Activated CD8-positive, alpha-beta T cell treated with anti-CD3 and anti-CD28 coated beads for 36 hours (primary cell): ENCODE measurements at places on chromosomes 12 and 14. TPM values are rescaled to one million over a fixed set of nuclear protein-coding genes. Genes with fewer than 3 reads are reported as not detected.

DNA sequence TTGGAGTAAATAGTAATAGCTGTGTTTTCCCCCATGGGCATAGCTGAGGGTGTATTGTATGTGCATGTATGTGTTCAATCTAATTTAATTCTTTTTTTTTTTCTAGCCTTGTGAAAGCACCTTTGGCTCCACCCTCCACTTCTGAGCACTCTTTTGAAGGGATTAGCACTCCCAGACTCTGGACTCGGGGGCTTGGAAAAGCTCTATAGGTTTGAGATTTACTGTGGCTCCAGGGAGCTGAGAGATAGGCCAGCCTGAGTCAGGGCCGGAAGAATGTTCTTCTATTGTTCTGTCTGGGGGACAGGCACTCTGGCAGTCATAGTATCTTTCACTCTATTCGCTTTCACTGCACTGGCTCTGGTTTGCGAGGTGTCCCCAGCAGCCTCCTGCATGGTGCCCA lies 540.0 kb upstream of the TBX3 start:
- no peaks in the 10 kb centered on the region for H3K36me3 ChIP-seq
- no peak overlapping the region for H3K27ac ChIP-seq
- no peak overlapping the region for H3K4me3 ChIP-seq
- H3K4me1 ChIP-seq: no peaks in the 10 kb centered on the region
- no peak for DNase-seq

GRCh38 chr12:29428633-29429032 lies 47.7 kb upstream of the ERGIC2 start:
- H3K4me3 ChIP-seq: no peak overlapping the region
- peaks cover 11% of the 10 kb centered on the region for H3K27me3 ChIP-seq
- H3K27ac ChIP-seq: peak overlapping the region; percentile 11
- H3K36me3 ChIP-seq: no peaks in the 10 kb centered on the region
- H3K4me1 ChIP-seq: peaks cover 5% of the 10 kb centered on the region

DNA sequence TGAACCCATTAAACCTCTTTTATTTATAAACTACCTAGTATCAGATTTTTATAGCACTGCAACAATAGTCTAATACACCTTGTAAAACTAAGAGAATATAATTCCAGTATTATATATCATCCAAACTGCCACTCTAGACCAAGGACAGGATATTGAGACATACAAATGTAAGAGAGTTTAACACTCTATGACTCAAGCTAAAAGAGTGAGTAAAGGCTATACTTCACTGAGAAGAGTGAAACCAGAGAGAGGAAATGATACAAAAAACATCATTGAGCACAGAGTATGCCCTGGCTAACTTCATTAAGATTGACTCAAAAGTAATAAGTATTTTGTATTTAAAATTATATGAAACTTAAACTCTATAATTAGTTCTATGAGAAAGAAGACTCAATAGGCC lies 1951.9 kb upstream of the SEL1L start:
- no peak for DNase-seq
- no peaks in the 10 kb centered on the region for H3K36me3 ChIP-seq
- no peak overlapping the region for H3K4me3 ChIP-seq
- H3K27ac ChIP-seq: no peak overlapping the region
- no peaks in the 10 kb centered on the region for H3K4me1 ChIP-seq
- no peaks in the 10 kb centered on the region for H3K27me3 ChIP-seq

DNA sequence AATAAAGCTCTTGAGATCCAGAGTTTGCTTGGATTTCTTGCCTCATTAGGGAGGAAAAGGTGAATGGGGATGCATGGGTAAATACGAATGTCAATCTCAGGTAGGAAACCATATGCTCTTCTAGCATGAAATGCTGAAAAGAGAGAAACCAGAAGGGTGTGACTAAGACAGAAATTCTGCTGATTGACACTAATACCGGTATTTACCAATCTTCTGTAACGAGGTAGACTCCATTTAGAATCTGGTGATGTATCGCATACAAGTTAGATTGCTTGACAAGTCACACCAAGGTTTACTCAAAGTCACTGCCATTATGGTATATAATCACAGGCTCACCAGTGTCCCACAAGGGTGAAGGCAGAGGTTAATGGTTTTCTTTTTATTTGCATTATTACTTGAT lies 337.9 kb downstream of the NRXN3 start:
- DNase-seq: no peak
- H3K27ac ChIP-seq: no peak overlapping the region
- H3K4me1 ChIP-seq: no peaks in the 10 kb centered on the region
- H3K27me3 ChIP-seq: no peaks in the 10 kb centered on the region
- H3K4me3 ChIP-seq: no peak overlapping the region
- no peaks in the 10 kb centered on the region for H3K36me3 ChIP-seq

DNA sequence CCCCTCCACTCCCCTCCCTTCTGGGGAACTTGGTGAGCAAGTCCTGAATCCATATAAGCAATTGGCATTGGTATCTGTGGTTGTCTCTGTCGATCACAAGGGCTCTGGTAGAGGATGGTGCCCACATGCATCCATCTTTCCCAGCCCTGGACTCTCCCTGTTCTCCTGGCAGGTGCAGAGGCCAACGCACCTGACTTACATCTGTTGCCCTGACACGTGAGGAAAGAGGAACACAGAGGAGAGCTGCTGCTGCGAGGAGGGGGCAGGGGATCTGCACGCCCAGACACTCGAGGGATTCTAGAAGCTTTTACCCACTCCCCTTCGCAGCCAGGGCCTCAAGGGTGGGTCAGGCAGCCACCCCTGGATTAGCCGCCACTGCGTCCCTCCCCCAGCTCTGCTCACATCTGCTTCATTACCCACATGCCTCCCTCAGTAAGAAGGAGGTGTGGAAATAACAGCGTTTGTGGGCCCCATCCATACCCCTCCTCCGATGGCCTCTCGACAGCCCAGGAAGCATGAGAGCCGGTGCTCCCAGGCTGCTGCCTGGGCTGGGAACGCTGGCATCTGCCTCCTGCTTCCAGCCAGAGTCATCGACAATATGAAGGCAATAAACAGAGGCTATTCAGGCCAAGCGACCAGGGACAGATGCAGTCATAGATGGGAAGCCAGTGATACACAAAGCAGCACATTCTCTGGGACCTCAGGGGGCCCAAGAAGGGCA lies 56.5 kb downstream of the KDM2B start:
- H3K4me3 ChIP-seq: no peak overlapping the region
- peaks cover 9% of the 10 kb centered on the region for H3K4me1 ChIP-seq
- H3K27me3 ChIP-seq: no peaks in the 10 kb centered on the region

DNA sequence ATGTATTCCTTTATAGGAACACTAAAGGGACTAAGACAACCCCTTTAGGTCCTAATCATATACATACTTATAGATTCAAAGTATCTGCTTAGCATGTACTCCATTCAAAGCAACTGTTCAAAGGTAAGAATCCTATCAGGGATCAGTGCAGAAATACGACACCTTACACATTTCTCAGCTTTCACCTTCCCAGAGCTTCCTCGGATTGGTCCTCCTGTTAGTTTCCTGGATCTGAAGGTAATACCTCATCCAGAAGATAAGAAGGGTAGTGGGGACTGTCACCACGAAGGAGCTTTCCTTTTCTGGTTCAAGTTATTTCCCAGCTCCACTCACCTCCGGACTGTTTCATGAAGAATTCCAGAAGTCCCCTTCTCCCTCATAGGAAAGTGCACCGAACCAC lies 38.0 kb downstream of the RCOR1 start:
- H3K4me3 ChIP-seq: no peak overlapping the region
- DNase-seq: no peak
- peaks cover 38% of the 10 kb centered on the region for H3K4me1 ChIP-seq
- H3K27ac ChIP-seq: no peak overlapping the region
- no peaks in the 10 kb centered on the region for H3K27me3 ChIP-seq

DNA sequence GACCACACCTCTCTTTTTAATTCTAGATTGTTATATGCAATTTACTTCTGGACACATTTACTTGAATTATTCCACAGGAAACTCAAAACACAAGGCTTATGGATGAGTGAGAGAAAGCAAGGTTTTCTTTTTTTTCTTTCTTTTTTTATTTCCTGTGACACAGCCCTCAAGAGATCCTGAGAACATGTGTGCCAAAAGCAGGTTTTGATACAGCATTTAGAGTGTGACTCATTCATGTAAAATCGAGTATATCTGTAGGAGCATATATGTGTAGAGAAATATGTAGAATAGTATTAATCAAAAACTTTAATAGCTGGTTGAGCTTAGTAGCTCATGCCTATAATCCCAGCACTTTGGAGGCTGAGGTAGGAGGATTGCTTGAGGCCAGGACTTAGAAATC lies 4.4 kb upstream of the MAX start:
- DNase-seq: no peak
- no peak overlapping the region for H3K27ac ChIP-seq
- H3K27me3 ChIP-seq: no peaks in the 10 kb centered on the region
- H3K4me1 ChIP-seq: peaks cover 6% of the 10 kb centered on the region
- no peak overlapping the region for H3K4me3 ChIP-seq
- peaks cover 3% of the 10 kb centered on the region for H3K36me3 ChIP-seq

- no peak for DNase-seq
- no peak overlapping the region for H3K4me3 ChIP-seq
- H3K27ac ChIP-seq: no peak overlapping the region
- no peaks in the 10 kb centered on the region for H3K36me3 ChIP-seq
Observed at GRCh38 chr14:87434680-87435079, 558.3 kb downstream of the GALC start.

GRCh38 chr12:92504594-92504981 lies 198.2 kb upstream of the PLEKHG7 start:
- H3K27me3 ChIP-seq: no peaks in the 10 kb centered on the region
- peak overlapping the region; percentile 73 for H3K4me3 ChIP-seq
- H3K4me1 ChIP-seq: peaks cover 53% of the 10 kb centered on the region
- peaks cover 4% of the 10 kb centered on the region for H3K36me3 ChIP-seq

DNA sequence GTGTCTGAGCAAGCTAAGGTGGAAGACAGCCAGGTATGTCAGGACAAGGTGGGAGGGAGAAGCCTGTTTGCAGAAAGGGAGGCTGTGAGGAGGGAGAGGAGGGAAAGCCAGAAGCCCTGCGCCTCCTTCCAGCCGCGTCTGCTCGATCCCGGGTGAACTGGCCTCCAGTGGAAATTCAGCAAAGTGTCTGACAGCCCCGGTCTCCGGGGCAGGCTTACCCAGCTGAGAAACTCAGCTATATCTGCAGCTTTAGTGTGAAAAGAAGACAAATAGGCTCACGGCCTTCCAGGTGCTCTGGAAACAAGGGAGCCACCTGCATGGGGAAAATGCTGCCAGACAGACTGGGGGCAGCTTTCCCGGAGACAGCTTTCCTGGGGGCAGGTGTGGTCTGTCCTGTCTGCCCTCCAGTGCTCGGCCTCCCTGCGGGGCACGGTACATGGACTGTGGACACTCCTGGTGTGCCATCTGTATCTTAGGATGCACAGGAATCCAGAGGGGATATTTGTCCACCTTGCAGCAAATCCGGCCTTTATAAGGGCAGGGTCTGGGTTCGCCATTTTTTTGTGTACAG lies 6.3 kb downstream of the RFLNA start:
- H3K27ac ChIP-seq: no peak overlapping the region
- H3K36me3 ChIP-seq: no peaks in the 10 kb centered on the region
- H3K4me3 ChIP-seq: no peak overlapping the region
- no peak for DNase-seq
- H3K27me3 ChIP-seq: peaks cover 12% of the 10 kb centered on the region

DNA sequence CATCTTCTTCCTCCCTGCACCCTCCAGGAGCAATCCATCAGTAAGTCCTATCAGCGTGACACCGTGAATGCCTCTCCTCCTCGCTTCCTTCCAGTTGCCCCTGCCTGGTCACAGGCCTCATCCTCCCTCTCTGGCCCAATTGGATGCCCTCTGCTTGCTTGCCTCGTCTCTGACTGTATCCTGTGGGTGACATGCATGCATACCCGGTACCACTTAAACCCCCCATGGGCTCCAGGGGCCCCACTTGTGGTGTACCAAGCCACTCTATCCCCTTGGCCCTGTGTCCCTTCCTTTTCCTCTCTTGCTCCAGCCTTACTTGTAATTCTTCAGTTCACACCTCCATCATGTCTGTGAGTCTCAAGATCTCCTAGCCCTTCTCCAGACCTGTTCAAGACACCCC lies 106.0 kb upstream of the RTL1 start:
- no peak for DNase-seq
- H3K36me3 ChIP-seq: no peaks in the 10 kb centered on the region
- no peak overlapping the region for H3K4me3 ChIP-seq
- no peak overlapping the region for H3K27ac ChIP-seq
- H3K27me3 ChIP-seq: peaks cover 11% of the 10 kb centered on the region

DNA sequence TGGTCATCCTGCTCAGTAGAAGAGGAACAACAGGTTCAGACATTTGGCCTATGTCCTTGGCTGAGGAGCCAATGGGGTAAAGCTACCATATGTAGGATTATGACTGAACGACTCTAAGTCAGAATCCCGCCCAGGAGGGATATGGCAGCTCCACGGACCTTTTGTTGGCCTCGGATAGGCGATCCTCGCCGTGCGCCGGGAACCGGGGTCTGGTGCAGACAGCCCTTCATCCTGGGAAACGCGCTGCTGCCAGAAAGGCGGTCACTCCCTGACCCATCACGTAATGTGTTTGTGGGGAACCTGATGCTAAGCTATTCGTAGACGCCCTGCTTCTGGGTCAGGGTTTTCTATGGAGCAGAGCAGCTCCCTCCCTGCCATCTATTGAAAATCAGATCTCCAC lies 178.9 kb upstream of the ALG10B start:
- no peak for DNase-seq
- no peaks in the 10 kb centered on the region for H3K36me3 ChIP-seq
- H3K27me3 ChIP-seq: peaks cover 9% of the 10 kb centered on the region
- no peak overlapping the region for H3K27ac ChIP-seq
- no peaks in the 10 kb centered on the region for H3K4me1 ChIP-seq

DNA sequence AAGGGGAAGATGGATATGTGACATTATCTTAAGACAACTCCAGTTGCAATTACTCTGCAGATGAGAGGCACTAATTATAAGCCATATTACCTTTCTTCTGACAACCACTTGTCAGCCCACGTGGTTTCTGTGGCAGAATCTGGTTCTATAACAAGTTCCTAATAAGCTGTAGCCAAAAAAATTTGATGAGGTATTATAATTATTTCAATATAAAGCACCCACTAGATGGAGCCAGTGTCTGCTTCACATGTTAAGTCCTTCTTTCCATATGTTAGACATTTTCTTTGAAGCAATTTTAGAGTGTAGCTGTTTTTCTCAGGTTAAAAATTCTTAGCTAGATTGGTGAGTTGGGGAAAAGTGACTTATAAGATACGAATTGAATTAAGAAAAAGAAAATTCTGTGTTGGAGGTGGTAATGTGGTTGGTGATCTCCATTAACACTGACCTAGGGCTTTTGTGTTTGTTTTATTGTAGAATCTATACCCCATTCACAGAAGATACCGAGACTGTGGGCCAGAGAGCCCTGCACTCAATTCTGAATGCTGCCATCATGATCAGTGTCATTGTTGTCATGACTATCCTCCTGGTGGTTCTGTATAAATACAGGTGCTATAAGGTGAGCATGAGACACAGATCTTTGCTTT lies 36.9 kb downstream of the PSEN1 start:
- peak; percentile 27 for DNase-seq
- no peaks in the 10 kb centered on the region for H3K27me3 ChIP-seq
- no peak overlapping the region for H3K27ac ChIP-seq
- no peak overlapping the region for H3K4me3 ChIP-seq
- peaks cover 30% of the 10 kb centered on the region for H3K36me3 ChIP-seq

GRCh38 chr12:44647917-44648690 lies 228.0 kb downstream of the NELL2 start:
- no peaks in the 10 kb centered on the region for H3K27me3 ChIP-seq
- H3K4me3 ChIP-seq: no peak overlapping the region
- H3K27ac ChIP-seq: peak overlapping the region; percentile 42

- peak overlapping the region; percentile 96 for H3K27ac ChIP-seq
- DNase-seq: no peak
- peak overlapping the region; percentile 79 for H3K4me3 ChIP-seq
- H3K4me1 ChIP-seq: peaks cover 61% of the 10 kb centered on the region
Observed at GRCh38 chr14:22515929-22516328, 73.1 kb downstream of the DAD1 start.

Gene CYP46A1
- total RNA-seq: 0.20 TPM

Gene ARG2
- 9.9 TPM for total RNA-seq

Gene CIDEB
- 12.1 TPM for total RNA-seq
